ENCODE measurements at places on chromosomes 2 and 18. TPM values are rescaled to one million over a fixed set of nuclear protein-coding genes. Genes with fewer than 3 reads are reported as not detected.

GRCh38 chr2:205931388-205931787, 154.6 kb downstream of the INO80D start:
- peaks cover 21% of the 10 kb centered on the region for H3K27me3 ChIP-seq
- no peak overlapping the region for H3K27ac ChIP-seq
- no peaks in the 10 kb centered on the region for H3K36me3 ChIP-seq
- H3K4me3 ChIP-seq: no peak overlapping the region

The AKAIN1 gene
- total RNA-seq: not detected

The UGT1A3 gene
- total RNA-seq: not detected

DNA sequence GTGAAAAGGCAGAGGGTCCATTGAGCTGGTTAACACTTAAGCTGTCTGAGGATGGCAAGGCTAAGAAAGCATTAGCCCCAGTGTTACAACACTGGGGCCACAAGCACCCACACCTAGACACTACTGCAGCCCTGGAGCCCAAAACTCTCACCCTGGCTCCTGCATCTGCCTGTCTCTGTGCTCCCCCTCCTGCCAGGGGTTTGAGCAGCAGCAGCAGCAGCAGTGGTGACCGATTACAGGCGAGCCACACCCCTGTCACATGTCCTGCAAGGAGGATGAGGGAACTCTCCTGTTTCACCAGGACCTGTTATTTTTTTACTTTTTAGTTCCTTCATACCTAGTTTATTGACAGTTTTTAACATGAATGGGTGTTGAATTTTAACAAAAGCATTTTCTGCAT, 326.7 kb upstream of the MAP2 start:
- H3K27ac ChIP-seq: no peak overlapping the region
- H3K4me3 ChIP-seq: no peak overlapping the region
- H3K4me1 ChIP-seq: no peaks in the 10 kb centered on the region
- no peaks in the 10 kb centered on the region for H3K27me3 ChIP-seq

DNA sequence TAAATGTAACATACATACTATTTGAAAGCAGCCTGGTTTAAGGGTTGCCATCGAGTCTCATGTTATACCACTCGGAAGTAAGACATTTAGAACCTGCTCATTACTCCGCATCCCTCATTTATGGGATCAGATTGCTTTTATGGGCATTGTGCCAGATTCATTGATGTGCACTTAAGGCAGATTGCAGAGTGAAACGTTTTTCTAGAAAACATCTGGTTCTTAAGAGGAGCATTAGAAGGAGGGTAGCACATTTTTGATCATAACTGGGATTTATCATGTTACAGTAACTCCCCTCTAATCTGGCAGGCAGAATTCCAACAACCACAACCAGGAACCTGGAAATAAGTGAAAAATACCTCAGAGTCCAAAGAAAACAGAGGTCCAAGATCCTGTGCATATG, 74.2 kb upstream of the GALNT3 start:
- H3K36me3 ChIP-seq: peaks cover 4% of the 10 kb centered on the region
- no peaks in the 10 kb centered on the region for H3K27me3 ChIP-seq
- H3K27ac ChIP-seq: no peak overlapping the region
- DNase-seq: no peak
- no peaks in the 10 kb centered on the region for H3K4me1 ChIP-seq

All from endodermal cell (in vitro differentiated cells).